ENCODE measurements at places on chromosomes 7 and 10.
A peak's percentile ranks its signal among the peaks of the same experiment; 100 is the strongest.

GRCh38 chr10:18659819-18660535 lies 746 bp downstream of the ARL5B start:
- DNase-seq: no peak

GRCh38 chr7:699476-700170 lies 26.9 kb upstream of the DNAAF5 start:
- no peak for DNase-seq

DNA sequence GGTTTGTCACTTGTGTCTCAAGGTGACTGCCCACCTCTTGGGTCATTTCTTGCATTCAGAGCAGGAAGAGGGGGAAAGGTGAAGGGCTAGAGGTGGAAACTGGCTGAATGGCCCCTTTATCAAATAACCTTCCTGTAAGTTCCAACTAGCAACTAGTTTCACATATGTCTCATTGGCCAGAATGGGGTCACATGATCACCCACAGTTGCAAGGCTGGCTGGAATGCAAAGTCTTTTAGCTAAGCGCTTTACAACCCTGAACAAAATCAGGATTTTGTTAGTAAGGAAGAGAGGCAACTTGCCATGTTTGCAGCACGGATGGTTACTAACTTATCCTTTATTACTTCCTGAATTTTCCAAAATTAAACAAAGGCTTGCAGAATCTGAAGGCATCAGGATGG lies 156.3 kb downstream of the EMX2 start:
- no peak for DNase-seq

DNA sequence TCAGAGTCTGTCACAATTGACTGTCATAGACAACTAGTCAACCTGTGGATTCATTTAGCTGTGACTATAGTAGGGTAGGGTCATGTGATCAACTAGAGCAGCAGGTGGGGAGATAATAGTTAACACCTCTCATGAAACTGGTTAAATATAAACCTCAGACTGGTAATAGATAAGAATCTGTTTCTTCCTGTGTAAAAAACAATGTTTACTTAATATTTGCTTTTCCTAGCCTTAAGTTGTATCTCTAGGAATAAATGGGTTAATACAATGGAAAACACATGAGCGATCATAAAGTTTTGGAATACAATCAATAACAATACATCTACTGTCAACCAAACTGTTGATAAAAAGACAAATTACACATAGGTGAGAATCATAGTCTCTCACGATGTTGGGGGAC lies 43.4 kb upstream of the ITGB8 start:
- no peak for DNase-seq

DNA sequence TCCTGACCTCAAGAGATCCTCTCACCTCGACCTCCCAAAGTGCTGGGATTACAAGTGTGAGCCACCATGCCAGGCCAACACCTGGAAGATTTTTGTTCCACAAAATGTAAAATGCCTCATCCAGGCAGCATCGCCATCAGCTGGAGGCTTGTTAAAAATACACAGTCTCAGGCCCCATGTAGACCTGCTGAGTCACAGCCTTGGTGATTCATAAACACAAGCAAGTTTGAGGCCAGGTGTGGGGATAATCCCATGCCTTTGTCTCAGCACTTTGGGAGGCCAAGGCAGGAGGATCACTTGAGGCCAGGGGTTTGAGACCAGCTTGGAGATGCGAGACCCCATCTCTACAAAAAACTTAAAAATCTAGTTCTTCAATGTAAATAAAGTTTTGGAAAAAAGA lies 49.1 kb upstream of the FOXK1 start:
- DNase-seq: peak; percentile 21

DNA sequence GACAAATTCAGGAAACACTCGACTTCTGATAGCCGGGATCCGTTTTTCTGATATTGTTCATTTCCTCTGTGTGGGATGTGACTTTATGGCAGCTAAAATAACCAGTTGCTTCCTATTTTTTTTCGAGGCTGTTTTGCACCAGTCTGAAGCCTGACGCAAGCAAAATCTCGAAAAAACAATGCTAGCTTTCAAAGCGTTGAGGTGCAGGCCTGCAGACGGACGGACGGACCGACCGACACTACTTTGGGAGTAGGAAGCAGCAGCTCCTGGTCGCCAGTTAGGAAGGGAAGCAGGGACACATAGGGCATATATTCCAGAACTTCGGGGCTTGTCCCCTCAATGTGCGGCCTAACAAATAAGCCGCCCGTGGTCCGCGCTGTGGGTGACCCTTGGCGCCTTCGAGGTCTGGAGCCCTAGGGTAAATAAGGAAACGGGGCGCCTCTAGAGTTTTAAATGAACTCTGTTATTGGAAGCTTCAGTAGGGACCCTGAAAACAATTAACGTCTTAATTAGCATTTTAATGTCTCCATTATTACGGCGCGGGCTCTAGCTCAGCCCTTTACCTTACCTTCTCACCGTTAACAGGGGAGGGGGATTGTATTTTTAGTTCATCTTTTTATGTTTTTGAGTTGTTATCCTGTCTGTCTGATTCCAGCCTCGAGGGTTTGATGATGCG lies 1.3 kb downstream of the HHEX start:
- DNase-seq: no peak
